HT1080 (cell line): ENCODE measurements at places on chromosomes 2 and 18. TPM values are rescaled to one million over a fixed set of nuclear protein-coding genes. Genes with fewer than 3 reads are reported as not detected.

GRCh38 chr2:12661489-12661888 is 55.2 kb upstream of the TRIB2 start:
- no peak for DNase-seq

The PLGLB2 gene
- 0.26 TPM in 1 of 2 replicates, not detected in the other for total RNA-seq

- peak; percentile 67 for DNase-seq
Measured at GRCh38 chr18:44601447-44601846, 79.2 kb upstream of the SETBP1 start.

The ZNF396 gene
- total RNA-seq, result not detected in 2 replicates

The ERFE gene
- 13.1 and 15.3 TPM in 2 replicates for total RNA-seq

The PJVK gene
- total RNA-seq, result 0.39 and 0.47 TPM in 2 replicates

DNA sequence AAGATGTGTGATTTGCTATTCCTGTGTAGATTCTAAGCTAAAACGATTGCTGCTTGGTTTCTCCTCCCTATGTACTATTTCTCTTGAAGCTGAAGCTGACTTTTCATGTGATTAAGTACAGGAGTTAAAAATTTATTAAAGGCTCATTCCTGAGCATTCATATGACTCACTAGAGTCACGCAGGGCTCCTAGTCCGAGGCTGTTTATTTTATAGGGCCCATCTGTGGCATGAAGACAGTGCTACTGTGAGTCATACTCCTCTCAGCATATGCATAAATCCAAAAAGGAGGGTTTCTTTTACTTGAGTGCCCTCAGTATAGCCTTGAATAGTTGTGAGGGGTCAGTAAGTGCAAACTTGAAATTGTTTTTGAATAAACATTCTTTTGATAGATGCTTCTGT is 378.8 kb downstream of the PTPRM start:
- peak; percentile 81 for DNase-seq

DNA sequence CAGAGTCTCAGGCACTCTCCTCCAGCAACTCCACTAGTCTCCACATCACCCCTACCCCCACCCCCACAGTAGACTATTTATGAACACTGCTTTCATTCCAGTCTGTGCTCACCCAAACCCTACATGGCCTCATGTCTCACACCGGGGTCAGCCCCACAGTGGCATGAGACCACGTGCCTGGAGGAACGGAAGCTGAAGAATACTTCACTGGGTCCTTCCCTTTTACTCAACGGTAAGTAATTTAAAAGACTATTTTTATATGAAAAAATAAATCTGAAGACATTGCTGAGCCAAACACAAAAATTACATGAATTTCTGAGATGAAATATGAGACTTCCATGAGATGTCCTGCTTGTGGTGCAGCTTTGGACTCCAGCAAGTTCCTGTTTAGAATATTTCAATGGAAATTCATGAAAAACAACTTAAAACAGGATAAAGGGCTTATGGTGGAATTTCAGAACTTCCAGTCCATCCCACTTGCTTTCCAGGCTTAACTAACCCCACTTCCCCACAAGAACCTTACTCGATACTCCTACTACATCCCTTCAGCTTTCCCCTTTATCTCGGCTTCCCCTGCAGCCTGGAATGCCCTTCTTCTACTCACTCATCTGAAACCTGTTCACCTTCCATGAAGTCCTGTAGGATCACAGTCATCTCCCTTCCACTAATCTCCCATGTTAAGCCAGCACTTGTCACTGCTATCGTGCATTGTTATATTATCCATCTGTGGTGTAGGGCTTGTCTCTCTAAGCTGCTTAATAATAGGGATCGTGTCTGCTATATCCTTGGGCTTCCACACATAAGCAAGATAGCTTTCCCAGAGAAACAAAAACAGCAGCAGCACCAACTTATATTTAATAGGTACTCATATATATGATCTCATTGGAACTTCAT is 47.9 kb downstream of the SLC14A1 start:
- no peak for DNase-seq

The FN1 gene
- 228 and 266 TPM in 2 replicates for total RNA-seq

DNA sequence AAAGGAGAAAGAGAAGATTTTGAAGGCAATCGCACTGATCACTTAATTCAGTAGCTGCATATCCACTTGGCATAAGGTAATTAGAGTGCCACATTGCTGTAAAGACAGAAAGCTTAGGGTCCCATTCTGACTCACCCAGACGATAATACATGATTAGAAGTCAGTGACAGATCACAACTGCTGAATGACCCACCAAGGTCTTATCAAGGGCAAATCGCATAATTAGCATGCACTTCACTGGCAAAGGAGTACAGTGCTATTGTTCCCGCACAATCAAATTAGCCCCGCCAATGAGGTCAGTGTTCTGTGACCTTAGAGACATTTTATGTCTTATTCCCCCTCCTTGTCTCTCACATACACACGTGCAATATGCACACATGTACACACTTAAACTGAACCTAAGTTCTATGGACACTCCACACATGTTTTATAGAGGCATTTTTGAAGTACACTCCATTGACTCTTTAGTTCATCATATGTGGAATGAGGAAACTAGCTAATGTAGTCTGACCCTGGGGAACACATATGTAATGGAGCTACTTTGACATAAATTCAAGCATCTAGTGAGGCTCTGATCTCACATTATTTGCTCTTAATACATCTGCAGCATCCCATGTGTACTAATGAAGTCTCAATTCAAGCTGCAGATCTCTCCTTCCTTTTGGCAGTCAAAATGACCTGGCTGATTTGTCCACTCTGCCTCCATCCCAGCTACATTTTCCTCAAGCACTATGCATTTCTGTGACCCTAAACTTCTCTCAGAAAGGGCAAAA is 673.8 kb upstream of the FANCL start:
- DNase-seq, result no peak

DNA sequence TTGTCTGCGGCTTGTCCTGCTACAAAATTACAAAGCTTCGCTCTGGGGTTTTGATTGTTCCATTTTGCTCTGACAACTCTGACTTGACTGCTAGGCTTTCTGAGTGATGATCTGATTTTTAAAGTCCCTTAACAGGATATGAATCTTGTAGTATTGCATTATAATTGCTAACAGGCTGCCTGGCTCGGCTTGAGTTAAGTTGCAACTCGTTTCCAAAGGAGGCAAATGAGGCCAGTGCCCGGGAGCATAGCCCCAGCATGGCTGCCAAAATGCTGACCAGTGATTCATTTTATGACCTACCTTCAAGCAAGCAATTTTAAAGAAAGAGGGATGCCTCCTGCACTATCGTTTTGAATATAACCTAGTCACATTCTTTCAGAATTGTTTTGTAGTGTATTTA is 135.4 kb downstream of the COL6A3 start:
- no peak for DNase-seq

- DNase-seq, result peak; percentile 32
Measured at GRCh38 chr18:10100941-10101701, 187.3 kb downstream of the VAPA start.

GRCh38 chr2:241096979-241097378 is 5.1 kb downstream of the MTERF4 start:
- DNase-seq, result no peak

The REG1B gene
- not detected in 2 replicates for total RNA-seq

The KYNU gene
- 0.47 and 1.0 TPM in 2 replicates for total RNA-seq

DNA sequence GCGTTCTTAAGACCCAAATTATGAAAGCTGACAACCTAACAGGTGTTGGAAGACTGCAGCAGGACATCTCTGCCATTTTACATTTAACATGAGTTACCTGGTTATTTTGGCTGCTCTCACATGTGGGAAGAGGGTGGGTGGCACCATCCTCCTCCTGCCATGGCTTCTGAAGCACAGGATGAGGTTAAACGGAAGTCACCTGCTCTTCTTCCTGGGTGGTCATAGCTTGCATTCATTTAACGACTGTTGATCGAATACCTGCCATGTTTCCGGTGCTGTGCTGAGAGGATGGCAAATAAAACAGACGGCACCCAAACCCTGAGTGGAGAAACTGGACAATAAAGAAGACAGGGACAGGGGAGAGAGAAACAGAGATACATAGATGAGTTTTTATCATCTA is 118.0 kb downstream of the RHBDD1 start:
- no peak for DNase-seq

DNA sequence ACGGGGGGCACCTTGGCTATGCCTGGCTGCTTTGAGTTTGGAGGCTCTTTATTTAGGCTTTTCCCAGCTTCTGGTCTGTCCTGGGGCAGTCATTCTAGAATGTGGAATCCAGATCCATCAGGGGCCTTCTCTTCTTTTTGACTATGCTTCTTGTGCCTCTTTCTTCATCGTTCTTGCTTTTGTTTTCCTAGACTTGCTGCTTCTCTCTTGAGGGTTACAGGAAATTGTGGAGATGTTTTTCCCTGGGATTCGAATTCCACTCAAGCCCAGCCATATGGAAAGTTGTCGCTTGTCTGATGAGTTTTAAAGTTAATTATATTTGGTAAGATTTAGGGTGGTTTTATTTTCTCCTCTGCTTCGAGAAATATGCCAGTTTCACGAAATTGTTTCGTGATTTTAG is 2.4 kb downstream of the GLI2 start:
- DNase-seq, result no peak

DNA sequence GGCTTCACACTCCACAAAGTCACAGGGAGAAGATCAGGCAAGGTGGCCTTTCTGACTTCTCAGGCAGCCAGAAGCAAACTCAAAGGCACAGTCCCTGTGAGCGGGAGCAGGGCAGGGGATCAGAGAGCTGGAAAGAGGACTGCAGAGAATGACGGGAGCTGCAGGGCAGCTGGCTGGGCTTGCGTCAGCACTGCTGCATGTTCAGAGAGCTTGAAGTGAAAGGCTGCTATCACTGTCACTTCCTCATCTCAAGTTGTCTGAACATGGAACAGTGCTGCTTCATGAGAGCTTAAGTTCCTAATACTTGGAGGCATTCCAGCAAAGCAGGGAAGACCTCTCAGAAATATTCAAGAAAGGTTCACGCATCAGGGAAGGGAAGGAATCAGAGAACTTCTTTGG is 20.4 kb downstream of the TGFBRAP1 start:
- DNase-seq, result no peak

- DNase-seq, result peak; percentile 73
Measured at GRCh38 chr2:127413782-127414637, 4.2 kb upstream of the PROC start.

GRCh38 chr2:11310212-11310611 is 34.2 kb downstream of the ROCK2 start:
- no peak for DNase-seq

- no peak for DNase-seq
Measured at GRCh38 chr2:85788603-85789002, 34.8 kb downstream of the ATOH8 start.

GRCh38 chr2:191081411-191082155 is 67.6 kb upstream of the STAT1 start:
- no peak for DNase-seq

- peak; percentile 97 for DNase-seq
Measured at GRCh38 chr2:234308813-234309195, 188.1 kb downstream of the ARL4C start.

- no peak for DNase-seq
Measured at GRCh38 chr2:225020168-225020849, 22.0 kb downstream of the DOCK10 start.

- DNase-seq, result no peak
Measured at GRCh38 chr2:13543550-13543949, 826.8 kb downstream of the TRIB2 start.

DNA sequence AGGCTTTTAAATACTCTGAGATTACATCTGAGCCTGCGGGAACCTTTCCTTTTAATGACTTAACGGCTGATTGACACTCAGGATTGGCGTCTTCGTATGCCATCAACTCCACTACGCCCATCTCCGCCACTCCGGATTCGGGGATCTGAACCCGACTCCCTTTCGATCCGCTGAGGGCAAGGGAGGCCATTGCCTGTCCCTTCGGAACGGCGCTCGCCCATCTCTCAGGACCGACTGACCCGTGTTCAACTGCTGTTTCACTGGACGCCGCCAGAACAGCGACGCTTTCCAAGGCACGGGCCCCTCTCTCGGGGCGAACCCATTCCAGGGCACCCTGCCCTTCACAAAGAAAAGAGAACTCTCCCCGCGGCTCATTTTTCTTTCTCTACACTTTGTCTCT is 90.4 kb downstream of the PID1 start:
- no peak for DNase-seq

GRCh38 chr2:192414794-192415193 is 220.1 kb upstream of the TMEFF2 start:
- no peak for DNase-seq

- DNase-seq, result no peak
Measured at GRCh38 chr2:10307561-10308156, 5.0 kb downstream of the HPCAL1 start.

- DNase-seq, result no peak
Measured at GRCh38 chr2:151095463-151095862, 166.2 kb downstream of the RBM43 start.

DNA sequence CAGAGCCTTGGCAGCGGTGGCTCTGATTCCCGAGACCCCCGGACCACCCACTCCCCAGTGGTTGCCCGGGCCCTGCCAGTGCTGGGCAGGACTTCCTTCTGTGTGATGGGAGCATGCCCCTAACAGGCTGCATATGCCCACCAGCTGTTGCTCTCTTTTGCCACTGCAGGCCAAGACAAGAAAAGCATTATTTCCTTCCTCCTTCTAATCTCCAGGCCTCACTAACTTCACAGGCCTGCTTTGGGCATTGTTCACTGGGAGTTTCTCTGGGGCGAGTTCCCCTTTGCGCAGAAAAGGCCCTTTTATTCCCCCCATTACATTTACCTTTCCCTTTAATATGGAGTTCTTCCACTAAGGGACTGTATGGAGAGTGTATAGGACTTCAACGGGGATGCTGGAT is 249.1 kb upstream of the SIX2 start:
- no peak for DNase-seq

DNA sequence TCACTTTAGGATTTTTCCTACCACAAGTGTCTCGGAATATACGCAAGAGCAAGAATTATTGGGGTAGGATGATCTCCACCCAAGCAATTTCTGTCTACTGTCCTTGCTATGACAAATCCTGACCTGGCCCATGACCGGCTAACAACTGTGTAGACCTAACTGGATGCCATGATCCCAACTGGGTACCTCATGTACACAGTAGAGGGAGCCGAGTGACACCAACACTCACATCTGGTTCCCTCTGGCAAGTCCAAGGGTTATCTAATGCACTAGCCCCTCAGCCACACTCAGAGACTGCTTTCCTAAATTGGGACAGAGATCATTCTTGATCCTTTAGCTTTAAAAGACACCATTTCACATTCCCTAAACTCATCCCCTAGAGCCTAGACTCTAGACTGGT is 60.7 kb upstream of the ZNF532 start:
- no peak for DNase-seq

The NABP1 gene
- 39.2 and 48.1 TPM in 2 replicates for total RNA-seq

GRCh38 chr2:112621790-112622527 is 23.8 kb upstream of the SLC20A1 start:
- DNase-seq, result peak; percentile 78

DNA sequence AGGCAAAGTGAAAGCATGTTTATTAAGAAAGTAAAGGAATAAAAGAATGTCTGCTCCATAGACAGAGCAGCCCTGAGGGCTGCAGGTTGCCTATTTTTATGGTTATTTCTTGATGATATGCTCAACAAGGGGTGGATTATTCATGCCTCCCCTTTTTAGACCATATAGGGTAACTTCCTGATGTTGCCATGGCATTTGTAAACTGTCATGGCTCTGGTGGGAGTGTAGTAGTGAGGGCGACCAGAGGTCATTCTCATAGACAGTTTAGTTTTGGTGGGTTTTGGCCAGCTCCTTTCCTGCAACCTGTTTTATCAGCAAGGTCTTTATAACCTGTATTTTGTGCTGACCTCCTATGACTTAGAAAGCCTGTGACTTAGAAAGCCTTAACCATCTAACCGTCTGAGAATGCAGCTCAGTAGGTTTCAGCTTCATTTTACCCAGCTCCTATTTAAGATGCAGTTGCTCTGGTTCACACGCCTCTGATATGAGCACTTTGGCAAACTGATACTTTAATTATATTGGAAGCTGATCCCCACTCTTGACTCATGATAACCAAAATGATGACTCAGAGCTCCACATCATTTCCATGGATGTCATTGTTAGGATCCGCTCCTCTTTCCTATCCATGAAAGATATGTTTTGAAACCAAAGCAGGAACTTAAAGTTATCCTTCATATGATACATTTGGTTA is 14.5 kb upstream of the ERMN start:
- peak; percentile 78 for DNase-seq
